ENCODE measurements at places on chromosomes 2 and 18.

- no peak for DNase-seq
These were observed 6.3 kb downstream of the TNFAIP6 start for GRCh38 chr2:151363709-151364108.

- no peak for DNase-seq
These were observed 77.8 kb upstream of the DTNA start for GRCh38 chr18:34632321-34632720.

GRCh38 chr2:133393895-133394294 is 174.4 kb downstream of the NCKAP5 start:
- no peak for DNase-seq

- DNase-seq: no peak
These were observed 15.6 kb downstream of the ILKAP start for GRCh38 chr2:238187618-238188548.

DNA sequence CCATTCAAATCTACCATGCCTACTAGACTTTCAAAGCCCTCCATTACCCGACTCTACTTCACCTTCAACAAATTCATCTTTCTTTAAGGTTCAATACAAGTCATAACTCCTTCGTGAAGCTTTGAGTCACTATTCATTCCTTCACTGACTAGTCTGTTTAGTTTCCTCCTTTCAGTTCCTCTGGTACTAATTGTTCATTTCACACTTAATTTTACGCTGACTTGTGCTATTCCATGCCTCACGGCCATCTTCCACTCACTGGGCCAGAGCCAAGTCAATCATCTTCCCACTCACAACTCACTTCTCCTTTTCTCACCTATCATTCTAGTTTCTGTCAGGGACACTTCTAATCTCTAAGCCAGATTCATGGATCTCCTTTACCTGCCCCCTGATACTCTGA is 136.2 kb downstream of the MTX2 start:
- no peak for DNase-seq

GRCh38 chr2:96867756-96868554 is 1.9 kb downstream of the SEMA4C start:
- no peak for DNase-seq

- DNase-seq: peak; percentile 39
These were observed 593.2 kb upstream of the ZNF804A start for GRCh38 chr2:184004948-184005672.

Measured in SHP77 (cell line).